Prostate gland (tissue), 2 donors: ENCODE measurements at places on chromosomes 1 and 21. TPM values are rescaled to one million over a fixed set of nuclear protein-coding genes. Genes with fewer than 3 reads are reported as not detected.

Gene FOXD3
- total RNA-seq: 2.9 TPM

DNA sequence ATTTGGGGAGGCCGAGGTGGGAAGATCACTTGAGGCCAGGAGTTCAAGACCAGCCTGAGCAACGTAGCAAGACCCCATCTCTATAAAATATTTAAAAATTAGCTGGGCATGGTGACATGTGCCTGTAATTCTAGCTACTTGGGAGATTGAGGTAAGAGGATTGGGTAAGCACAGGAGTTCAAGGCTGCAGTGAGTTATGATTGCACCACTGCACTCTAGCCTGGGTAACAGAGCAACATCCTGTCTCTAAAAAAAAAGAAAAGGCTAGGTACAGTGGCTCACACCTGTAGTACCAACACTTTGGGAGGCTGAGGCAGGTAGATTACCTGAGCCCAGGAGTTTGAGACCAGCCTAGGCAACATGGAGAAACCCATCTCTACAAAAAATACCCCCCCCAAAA is 35.7 kb upstream of the RCC1 start:
- no peaks in the 10 kb centered on the region for H3K4me1 ChIP-seq
- no peaks in the 10 kb centered on the region for H3K27me3 ChIP-seq
- no peak overlapping the region for H3K27ac ChIP-seq
- H3K36me3 ChIP-seq: peaks cover 9% of the 10 kb centered on the region
- no peak for DNase-seq

DNA sequence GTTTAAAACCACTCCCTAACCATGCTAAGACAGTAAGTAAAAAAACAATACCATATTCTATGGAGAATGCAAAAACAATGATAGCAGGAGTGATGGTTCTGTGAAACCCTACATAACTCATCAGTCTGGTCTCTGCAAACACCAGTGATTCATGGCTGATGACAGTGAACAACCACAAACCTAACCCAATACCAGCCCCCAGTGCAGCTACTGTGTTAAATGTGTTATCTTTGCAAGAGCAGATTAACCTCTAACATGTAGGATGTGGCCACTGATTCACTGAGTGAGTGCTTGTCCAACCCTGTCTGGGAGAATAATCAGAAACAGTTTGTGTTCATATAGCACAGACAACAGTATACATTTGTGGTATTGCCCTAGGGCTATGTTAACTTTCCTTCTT is 100.2 kb upstream of the COG2 start:
- H3K27me3 ChIP-seq: no peaks in the 10 kb centered on the region
- no peaks in the 10 kb centered on the region for H3K36me3 ChIP-seq
- no peak overlapping the region for H3K4me3 ChIP-seq
- no peak overlapping the region for H3K27ac ChIP-seq

GRCh38 chr1:11341901-11342552 is 69.0 kb downstream of the UBIAD1 start:
- H3K4me1 ChIP-seq: peaks cover 10% of the 10 kb centered on the region
- no peaks in the 10 kb centered on the region for H3K27me3 ChIP-seq
- no peaks in the 10 kb centered on the region for H3K36me3 ChIP-seq
- H3K4me3 ChIP-seq: no peak overlapping the region
- DNase-seq: peak; percentile 76

DNA sequence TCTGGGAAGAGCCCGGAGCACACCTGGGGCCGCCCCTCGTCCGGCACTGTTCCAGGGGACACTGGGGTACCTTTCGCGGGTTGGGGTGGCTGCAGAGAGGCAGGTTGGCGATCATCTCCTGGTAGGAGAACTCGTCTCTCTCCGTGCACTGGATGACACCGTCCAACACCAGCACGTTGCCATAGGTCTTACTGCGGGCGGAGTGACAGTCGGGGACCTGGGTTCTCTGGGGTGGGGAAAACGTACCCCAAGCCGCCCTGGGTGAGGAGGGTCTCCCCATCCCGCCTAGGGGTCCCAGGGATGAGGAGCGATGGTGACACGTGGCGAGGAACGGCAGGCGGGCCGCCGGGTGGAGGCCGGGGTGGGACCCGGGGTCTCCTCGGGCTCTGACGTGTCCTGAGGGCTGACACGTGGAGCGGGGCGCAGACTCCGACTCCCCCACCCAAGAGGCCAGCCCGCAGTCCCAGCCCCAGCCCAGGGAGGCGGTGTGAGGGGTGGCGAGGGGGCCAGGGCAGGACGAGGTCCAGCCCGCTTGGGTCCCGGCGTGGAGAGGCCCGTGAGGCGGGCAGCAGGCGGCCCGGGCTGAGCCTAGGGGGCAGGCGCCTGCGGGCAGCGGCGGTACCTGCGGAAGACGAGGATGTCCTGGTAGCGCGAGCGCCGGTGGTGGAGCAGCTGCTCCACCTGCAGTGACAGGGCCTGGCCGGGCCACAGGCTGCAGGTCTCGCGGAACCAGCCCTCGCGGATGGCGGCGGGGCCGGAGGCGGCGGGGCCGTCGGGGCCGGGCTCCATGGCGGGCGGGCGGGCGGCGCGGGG is 457 bp downstream of the SRM start:
- peaks cover 4% of the 10 kb centered on the region for H3K4me1 ChIP-seq
- no peaks in the 10 kb centered on the region for H3K27me3 ChIP-seq
- DNase-seq: no peak
- H3K36me3 ChIP-seq: peaks cover 9% of the 10 kb centered on the region
- H3K27ac ChIP-seq: peak overlapping the region; percentile 26

Gene CLEC20A
- not detected for total RNA-seq

Gene SMIM1
- total RNA-seq: 148 TPM

DNA sequence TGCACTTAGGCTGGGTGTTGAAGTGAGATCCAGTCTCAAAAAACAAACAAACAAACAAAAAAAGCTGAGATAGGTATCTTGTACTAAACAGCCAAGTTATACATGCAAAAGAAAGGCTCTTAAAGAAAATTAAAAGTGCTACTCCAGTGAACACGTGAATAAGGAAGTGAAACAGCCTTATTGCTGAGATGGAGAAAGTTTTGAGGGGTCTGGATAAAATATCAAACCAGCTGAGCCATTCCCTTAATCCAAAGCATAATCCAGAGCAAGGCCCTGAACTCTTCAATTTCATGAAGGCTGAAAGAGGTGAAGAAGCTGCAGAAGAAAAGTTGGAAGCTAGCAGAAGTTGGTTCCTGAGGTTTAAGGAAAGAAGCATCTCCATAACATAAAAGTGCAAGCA is 360.5 kb upstream of the DAB1 start:
- no peaks in the 10 kb centered on the region for H3K27me3 ChIP-seq
- H3K36me3 ChIP-seq: no peaks in the 10 kb centered on the region
- no peak for DNase-seq
- H3K4me3 ChIP-seq: no peak overlapping the region
- no peak overlapping the region for H3K27ac ChIP-seq
